ENCODE measurements at places on chromosomes 4 and X. TPM values are rescaled to one million over a fixed set of nuclear protein-coding genes. Genes with fewer than 3 reads are reported as not detected.

The CUL4B gene
- total RNA-seq, result 67.9 TPM

The PASD1 gene
- total RNA-seq, result 0.10 TPM

The GAR1 gene
- total RNA-seq, result 5.8 TPM

The LINC00632 gene
- 60.2 TPM for total RNA-seq

The LDB2 gene
- total RNA-seq, result 88.2 TPM

The GUCY1A1 gene
- 83.2 TPM for total RNA-seq

The BEND4 gene
- total RNA-seq, result 1.4 TPM

The PDGFC gene
- total RNA-seq, result 23.1 TPM

The MGARP gene
- total RNA-seq, result 1.1 TPM

The ZNF630 gene
- total RNA-seq, result 6.2 TPM

The RPGR gene
- 18.3 TPM for total RNA-seq

The GPR34 gene
- total RNA-seq, result 54.4 TPM

The CMC4 gene
- 5.5 TPM for total RNA-seq

The F11 gene
- total RNA-seq, result 0.99 TPM

The CTAG2 gene
- not detected for total RNA-seq

The CFP gene
- total RNA-seq, result 2.9 TPM

The RADX gene
- total RNA-seq, result 6.6 TPM

The GRIA2 gene
- 85.8 TPM for total RNA-seq

The F8A2 gene
- not detected for total RNA-seq

The PAGE4 gene
- not detected for total RNA-seq

The RNF150 gene
- 28.0 TPM for total RNA-seq

The ARHGAP24 gene
- total RNA-seq, result 32.5 TPM

The HS3ST1 gene
- 7.7 TPM for total RNA-seq

The SYN1 gene
- 10.1 TPM for total RNA-seq

The STIM2 gene
- 27.3 TPM for total RNA-seq

The VCX3A gene
- total RNA-seq, result 0.33 TPM

The PRDM5 gene
- total RNA-seq, result 53.0 TPM

The NHS gene
- 17.7 TPM for total RNA-seq

The KCND1 gene
- 3.7 TPM for total RNA-seq

The GPC3 gene
- 70.5 TPM for total RNA-seq

The NPFFR2 gene
- 2.9 TPM for total RNA-seq

The MTNR1A gene
- 2.1 TPM for total RNA-seq

The CSAG1 gene
- 0.33 TPM for total RNA-seq

The PCDH7 gene
- total RNA-seq, result 140 TPM

The RHOXF2B gene
- total RNA-seq, result not detected

The TMEM255A gene
- 43.9 TPM for total RNA-seq

The MEPE gene
- 0.06 TPM for total RNA-seq

Data from spinal cord (tissue), 10 donors.